ENCODE measurements at places on chromosomes 2 and 18.

DNA sequence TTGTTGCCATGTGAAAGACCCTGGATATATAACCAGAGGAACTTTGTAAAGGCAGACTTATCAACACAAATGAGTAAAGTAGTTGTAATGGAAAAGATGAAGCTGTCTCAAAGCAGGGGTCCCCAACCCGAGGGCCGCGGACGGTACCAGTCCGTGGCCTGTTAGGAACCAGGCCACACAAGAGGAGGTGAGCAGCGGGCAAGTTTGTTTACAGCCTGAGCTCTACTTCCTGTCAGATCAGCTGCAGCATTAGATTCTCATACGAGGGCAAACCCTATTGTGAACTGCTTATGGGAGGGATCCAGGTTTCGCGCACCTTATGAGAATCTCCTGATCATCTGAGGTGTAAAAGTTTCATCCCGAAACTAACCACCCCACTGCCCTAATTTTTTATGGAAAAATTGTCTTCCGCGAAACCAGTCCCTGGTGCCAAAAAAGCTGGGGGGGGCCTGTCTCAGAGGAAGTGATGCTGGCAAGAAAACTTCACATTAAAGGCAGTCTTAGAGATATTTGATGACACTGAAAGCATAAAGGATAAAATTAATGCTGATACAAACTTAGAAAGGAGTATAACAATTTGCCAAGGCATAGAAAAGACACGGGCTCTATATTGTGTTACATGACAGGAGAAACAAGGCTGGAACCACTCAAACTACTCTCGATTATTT lies 57.5 kb upstream of the MSTN start:
- DNase-seq: no peak

DNA sequence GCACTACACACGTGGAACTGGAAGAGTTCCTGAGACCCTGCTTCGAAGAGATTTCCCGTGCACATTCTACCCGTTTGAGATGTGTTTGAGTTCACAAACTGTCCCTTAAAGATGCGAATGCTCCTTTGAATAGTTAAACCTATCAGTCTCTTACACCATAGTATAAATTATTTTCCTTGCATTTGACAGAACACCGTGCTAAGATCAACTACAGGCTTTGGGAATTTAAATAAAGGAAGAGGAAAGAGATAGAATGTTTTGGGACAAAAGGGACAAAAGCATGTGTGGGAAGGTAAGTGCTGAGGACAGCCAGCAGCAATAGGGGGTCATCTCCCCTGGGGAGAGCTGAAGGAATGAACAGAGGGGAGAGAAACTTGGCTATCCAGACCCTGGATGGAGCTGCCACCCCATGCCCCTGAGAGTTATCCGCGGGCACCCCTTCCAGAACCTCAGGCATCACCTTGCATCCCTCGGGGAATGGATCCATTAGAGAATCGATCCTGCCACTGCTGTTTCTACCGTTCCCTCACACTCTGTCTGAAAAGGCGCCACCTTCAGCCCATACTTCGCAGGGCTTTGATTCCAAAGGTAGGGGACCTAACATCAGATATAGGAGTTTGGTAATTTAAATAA lies 888 bp upstream of the ADCY3 start:
- DNase-seq: peak; percentile 28

DNA sequence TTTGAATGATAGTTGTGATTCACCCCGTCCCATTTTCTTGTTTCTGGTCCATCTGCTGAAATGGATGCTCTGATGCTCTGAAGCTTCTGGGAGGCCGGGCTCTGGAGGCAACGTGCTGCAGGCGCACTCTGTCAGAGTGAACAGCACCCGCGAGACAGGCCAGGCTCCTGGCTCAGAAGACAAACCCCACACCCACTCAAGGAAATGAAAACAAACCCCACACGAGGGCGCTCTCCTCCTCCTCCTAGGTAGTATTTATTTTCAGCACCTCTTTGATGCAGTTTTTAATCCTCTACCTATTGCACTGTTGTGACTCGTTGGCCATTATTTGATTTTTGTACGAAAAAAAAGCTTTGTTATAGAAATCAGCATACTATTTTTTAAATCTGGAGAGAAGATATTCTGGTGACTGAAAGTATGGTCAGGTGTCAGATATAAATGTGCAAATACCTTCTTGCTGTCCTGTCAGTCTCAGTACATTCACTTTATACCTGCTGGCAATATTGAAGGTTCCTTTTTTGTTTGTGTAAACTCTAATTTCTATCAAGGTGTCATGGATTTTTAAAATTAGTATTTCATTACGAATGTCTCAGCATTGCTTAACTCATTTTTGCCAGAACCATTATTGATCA lies 10.3 kb upstream of the CHST10 start:
- DNase-seq: peak; percentile 5

DNA sequence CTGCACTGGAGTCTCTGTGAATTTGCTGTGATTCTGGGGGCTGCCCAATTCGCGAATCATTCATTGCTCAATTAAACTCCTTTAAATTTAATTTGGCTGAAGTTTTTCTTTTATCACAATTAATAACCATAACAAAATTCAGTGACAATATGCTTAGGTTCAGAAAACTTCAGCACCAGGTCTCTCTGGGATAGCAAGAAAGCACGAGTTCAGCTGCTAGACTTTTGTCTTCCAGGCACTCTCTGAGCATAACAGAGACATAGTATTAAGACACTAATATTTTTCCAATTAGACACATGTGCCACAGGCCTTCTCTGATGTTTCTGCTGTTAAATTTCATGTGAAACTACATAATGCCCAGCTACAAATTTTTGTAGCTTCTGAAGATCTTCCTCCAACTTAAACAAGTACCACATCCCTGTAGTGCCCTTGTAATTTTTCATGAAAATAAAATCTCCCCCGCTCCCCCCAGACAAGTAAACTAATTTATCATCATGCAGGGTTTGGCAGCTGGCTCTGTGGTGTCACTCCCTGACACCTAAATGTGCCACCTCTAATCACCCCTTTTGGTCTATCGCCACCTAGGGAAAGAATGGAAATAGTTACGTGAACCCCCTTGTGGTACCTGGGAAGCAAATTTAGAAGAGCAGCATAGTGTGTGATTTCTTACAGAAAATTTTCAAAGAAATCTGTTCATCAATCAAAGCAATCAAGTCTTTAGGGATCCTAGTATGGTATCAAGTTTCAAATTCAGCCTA lies 94.1 kb downstream of the CSRNP3 start:
- DNase-seq: peak; percentile 2

GRCh38 chr2:241547781-241548450 lies 10.6 kb upstream of the BOK start:
- no peak for DNase-seq

DNA sequence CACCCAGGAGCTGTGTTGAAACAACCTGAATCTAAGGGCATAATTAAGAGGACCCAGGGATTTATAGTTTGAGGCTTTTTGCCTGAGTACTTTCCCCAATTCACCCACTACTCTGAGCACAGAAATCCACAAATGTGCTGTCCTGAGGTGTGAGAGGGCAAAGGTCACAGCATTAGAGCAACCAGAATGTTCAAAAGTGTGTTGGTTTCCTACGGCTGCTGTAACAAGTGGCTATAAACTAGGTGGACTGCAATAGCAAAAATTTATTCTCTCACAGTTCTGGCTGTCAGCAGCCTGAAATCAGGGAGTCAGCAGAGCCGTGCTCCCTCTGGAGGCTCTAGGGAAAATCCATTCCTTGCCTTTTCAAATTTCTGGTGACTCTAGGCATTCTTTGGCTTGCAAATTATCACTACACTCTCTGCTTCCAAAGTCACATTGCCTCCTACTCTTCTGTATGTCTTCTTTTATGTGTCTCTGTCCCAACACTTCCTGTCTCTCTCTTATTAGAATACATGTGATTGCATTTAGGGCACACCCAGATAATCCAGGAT lies 91.4 kb upstream of the TACR1 start:
- DNase-seq: no peak

Data from CD4-positive, CD25-positive, alpha-beta regulatory T cell (primary cell).